ENCODE measurements at places on chromosomes 12 and 14.

DNA sequence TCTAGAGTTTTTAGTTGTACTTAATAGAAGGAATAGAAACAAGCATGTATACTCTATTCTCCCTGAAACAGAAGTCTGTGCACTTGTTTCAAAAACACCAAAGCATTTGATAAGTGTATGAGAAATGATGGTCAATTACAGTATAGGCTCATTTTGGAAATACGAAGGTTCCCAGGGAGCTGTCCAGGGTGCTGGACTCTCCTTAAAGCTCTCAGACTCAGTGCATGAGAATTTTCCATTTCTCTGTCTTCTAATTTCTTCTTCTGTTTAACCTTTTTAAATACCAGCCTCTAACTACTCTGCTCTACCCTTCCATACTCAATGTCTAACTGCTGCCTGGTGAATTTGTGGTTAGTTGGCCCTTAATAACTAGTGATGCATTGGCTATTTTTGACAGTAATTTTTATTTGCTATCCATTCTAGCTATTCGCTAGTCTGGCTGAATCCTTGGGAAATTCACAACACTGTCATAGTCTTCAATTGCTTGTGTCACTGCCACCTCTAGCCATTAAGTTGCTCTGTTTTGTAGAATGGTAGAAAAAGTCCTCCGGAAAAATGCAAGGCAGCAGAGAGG lies 229.2 kb downstream of the NRXN3 start:
- no peak for DNase-seq

- DNase-seq = no peak
Observed at GRCh38 chr14:52363041-52363704, 49.1 kb downstream of the PTGER2 start.

GRCh38 chr12:123787466-123787865 lies 25.4 kb downstream of the DNAH10 start:
- no peak for DNase-seq

DNA sequence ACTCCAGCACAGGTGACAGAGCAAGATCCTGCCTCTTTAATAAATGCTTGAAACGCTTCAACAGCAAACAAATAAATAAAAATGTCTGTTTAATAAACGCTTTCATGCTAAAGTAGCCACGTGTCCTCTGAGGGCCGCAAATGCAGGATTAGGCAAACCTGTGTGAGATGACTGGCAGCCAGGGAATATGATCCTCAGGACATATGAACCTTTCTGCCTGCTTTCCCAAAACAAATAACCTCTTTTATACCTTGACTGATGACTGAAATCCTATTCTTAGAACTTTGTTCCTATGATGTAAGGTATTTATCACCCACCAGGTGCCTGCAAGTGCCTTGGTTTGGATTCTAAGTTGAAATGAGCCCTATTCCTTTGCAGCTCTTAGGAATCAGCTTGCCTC lies 14.5 kb upstream of the FLVCR2 start:
- DNase-seq = no peak

DNA sequence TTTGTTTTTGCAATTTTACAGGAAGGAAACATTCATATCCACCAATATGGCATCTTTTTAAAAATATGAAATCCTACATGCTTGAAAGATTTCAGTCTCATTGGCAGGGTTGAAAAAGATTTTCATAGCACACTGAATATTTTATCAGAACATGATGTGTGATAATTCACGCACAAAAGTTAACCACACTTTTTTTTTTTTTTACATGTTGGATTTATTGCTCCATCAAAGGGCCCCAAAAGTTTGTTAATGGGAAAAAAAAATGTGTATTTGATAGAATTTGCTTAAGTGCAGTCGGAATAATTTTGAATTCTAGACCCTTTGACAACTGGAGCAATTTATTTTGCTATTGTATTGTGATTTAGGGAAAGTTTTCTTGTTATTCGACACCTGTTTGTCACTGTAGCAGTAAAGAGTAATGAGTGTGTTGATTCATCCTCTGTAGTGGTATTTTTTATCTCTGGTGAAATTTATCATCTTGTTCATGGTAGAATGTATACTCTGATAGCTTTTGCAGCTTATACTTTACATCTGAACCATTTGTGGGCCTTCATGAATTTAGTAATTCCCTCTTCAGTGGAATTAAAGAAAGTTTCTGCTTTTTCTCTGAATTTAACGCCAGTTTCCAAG lies 1.1 kb downstream of the EML1 start:
- no peak for DNase-seq

DNA sequence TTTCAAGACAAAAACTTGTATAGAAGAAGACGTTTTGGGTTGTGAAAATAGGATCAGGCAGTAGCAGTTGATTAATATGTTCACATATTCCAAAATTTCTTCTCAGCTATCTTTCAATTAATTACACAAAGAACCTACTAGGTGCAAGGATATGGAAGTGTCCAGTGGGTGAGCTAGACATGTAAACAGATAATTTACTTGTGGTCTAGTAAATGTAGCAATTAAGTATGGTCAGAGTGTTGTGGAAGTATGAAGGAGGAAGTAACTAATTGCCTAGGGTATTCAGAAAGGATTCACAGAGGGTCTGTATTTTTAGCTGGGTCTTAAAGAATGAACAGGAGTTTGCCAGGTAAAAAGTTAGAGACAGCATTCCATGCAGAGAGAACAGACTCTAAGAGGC lies 5.9 kb downstream of the GOLGA5 start:
- DNase-seq = no peak

- no peak for DNase-seq
Observed at GRCh38 chr12:40733871-40734270, 41.6 kb downstream of the CNTN1 start.

DNA sequence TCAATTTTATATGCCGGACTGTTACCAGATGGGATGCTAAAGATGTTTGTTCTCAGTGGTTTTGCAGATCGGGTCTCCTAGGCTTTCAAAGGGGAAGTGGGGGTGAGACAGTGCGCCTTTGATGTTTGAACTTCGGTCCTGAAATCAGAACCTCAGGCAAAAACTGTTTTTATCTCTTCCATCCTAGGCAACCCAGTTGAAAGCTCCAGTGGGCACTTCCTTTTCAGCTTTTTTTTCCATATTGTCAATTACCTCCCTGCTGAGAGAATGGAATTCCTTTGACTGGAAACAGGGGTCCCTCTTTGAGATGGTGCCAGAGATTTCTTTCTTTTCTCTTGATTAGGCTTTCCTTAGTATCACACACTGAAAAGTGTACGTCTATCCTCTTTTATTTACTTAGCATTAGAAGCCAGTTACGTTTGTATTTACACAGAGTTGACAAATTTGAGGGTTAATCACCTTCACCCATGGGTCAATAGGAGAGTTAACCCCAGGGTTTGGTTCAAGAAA lies 40.0 kb downstream of the NUAK1 start:
- no peak for DNase-seq

DNA sequence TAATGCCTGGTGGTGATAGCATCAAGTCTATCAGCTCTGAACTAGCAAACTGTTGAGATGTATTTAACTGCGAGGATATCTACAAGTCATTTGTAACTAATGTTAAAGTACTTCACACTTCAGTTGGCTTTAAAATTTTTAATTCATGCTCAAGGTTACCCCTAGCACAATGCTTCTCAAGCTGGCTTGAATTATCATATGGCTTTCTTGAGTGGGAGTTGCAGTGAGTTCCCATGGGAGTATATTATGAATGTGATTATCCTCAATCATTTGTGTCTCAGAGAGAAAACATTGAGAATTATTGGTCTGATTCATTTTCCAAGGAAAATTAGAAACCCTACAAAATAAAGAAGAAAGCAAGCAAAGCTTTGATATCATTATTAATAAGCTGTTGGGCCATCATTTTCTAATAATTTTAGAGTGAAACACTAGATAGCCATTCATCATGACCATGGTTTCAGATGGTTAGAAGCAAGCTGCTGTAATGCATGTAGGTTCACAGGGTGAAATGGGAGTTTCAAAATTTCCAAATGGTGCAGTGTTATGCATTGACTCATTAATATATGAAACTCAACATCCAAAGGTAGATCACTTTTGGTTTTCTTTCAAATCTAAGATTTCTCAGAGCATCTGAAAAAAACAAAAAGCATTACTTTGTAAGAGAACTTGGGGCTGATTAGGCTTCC lies 11.8 kb upstream of the KRAS start:
- no peak for DNase-seq

DNA sequence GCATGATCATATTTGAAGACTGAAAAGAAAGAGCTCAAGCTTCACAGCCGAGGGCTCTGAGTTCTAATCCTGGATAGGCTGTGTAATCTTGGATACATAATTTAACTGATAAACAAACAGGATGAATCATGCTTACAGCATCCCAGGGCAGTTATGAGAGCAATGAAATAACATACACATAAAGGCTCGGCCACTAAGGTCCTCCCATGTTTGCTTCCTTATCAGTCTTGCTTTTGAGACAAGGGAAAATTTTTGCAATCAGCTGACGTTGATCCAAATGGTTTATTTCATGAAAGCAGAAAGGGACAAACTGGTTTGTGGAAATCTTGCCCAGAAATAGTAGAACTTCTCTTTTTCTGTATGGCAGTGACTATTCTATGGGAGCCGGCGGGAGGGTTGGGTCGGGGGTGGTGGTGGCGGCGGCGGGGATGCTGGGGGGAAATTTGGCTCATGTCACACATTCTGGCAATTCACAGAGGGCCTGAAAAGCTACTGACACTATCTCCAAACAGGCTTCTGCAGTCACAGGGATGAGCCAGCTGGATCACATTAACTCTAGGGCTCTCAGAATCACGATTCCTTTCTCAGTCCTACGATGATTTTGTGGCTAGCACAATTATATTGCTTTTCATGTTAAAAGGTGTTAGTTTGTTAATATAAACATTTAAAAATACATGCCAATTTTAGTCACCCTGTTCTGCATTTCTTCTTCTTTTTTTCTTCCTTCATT lies 124.5 kb downstream of the SLC8A3 start:
- no peak for DNase-seq

- DNase-seq = no peak
Observed at GRCh38 chr14:61104358-61104757, 123.3 kb downstream of the SLC38A6 start.

DNA sequence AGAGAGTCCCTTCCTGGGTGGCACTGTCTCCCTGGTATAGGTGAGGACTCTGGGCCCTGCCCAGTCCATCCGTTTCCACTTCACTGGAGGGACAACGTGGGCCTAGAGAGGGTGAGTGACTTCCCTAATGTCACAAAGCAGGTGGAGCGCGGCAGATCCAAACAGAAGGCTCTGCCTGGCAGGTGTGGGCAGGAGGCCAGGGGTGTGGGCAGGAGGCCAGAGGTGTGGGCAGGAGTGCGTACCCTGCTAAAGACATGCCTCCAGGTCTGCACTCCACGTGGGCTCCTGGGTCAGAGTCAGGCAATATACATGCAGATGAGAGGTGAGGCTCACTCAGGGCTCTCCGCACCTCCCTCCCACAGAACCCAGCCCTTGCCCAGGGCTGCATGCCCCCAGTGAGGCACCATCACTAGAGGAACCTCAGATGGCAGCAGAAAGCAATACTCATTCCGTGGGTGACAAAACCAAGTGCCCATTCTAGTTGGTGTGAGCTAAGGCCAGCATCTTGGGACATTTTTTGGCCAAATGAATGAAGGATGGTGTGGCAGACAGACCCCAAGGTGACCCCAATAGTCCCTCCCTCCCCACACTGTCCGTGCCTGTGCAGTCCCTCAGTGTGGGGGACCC lies 271.6 kb upstream of the RTL1 start:
- no peak for DNase-seq

DNA sequence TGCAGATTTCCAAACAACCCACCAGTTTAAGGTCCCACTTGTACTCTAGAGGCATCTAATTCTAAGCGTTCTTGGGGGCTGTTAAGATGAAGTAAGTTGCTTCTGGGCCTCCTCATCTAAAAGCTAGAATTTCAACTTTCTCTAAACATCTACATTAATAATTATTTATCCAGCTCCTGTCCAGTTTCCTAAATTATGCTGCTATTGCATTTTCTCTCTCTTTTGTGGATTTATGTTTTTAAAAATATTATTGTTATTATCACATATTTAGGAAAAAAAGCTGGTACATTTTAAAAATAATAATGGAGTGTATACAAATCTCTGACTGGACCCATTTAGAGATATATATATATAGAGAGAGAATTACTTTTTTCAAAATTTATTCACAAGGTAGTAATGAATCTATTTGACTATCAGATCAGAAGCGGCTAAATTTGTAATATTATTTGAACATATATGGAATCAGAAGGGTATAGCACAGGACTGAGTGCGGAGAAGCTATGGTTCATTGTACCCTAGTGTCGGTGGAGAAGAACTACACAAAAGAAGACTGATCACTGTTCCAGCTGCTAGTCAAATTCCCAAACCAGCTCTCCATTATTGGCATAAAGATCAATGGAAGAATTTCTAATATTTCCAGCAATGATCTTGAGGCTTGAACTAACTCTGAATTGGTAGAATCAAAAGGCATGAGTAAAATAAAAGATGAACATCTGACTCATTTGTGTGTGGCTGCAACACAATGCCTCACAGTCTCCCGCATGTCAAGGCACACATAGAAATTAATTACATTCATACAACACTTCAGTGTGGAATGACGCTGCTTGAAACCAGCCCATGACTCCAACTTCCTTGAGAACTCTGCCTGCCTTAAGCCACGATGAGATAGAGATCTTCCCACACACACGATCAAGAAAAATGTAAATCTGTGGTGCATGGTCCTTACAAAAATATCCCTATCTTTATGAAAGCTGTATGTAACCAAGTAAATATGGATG lies 433.4 kb upstream of the OR4E1 start:
- no peak for DNase-seq

DNA sequence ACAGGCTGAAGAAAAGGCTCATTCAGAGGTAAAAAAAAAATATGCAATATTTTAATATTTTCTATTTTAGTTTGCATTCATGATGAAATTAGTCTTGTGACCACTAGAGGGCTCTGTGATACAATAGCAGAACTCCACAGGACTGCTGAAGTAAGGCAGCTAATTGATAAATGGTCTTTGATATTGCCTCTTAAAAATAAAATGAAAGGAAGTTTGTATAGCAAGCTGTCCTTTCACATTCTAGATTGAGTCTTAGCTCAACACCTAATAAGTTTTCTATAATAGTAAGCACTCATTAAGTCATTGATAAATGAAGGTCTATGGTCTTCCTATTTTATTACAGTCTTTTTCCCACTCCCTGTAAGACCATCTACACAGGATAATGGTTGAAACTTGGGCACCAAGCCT lies 315.7 kb downstream of the NAV3 start:
- no peak for DNase-seq

DNA sequence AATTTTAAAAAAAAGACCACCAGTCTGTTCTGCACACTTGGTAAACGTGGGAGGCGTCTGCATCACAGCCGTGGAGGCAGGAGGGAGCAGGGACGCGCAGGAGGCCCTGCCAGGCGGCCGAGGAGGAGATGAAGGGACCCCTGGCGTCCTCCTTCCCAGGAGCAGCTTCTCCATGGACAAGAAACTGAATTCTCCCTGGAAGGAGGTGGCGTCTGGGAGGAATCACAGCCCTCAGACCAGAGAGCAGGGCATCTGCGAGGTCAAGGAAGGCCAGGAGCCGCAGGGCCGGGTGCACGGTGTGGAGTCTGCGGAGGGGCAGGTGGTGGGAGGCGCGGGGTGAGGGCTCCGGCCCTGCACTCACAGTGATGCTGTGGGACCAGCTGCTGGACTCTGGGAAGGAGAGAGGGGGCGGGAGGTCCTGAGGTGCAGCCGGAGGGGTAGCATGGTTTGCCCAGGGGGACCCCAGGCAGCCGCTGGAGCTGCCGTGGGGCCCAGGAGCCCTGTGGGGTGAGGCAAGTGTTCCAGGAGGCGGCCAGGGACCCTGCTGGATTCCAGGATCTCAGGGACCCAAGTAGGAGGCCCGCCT lies 73.5 kb upstream of the GALNT9 start:
- no peak for DNase-seq

GRCh38 chr12:13165617-13166041 lies 30.9 kb upstream of the EMP1 start:
- DNase-seq = no peak

All from memory B cell (primary cell).